ENCODE measurements at places on chromosomes 5 and 9. TPM values are rescaled to one million over a fixed set of nuclear protein-coding genes. Genes with fewer than 3 reads are reported as not detected.

The SNCAIP gene
- polyA plus RNA-seq: 1.6 TPM

DNA sequence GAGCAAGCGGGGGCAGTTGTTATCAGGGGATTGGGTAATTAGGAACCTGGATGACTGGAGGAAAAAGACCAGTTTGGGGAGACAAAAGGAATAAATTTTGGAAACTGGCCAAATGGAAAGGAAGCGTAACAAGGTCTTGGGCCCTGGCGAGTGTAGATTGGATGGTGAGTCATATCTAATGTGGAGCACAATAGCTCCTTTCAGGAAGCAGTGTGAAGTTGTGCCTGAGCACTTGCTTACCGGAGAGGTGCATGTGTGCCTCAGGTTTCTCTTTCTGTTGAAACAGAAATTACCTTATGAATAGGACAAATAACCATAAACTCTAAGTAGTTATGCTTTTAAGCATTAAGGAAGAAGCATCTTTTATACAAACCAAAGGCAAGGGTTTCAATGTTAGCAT lies 176.4 kb downstream of the KIF4B start:
- DNase-seq: no peak

The PCDHB12 gene
- 3.4 TPM for polyA plus RNA-seq

DNA sequence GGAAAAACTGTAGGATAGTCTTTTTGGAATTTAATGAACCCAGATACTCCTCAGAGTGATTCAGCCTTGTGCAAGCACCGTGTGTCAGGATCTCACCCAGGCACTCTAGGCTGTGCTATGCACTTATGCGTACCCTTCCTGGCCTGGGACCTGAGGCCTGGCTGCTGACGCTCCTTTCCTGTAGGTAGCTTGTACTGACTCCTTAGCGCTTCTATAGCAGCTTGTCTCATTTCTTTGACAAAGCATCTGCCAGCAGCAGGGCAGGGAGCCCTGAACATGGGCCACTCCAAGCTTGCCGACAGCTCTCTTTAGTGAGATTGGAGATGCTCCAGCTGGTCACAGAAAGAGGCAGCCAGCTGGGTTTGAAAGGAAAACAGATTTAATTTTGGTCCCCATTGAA lies 147.3 kb downstream of the SGCD start:
- DNase-seq: no peak

- no peak for DNase-seq
Observed at GRCh38 chr5:38660194-38660668, 103.8 kb upstream of the LIFR start.

DNA sequence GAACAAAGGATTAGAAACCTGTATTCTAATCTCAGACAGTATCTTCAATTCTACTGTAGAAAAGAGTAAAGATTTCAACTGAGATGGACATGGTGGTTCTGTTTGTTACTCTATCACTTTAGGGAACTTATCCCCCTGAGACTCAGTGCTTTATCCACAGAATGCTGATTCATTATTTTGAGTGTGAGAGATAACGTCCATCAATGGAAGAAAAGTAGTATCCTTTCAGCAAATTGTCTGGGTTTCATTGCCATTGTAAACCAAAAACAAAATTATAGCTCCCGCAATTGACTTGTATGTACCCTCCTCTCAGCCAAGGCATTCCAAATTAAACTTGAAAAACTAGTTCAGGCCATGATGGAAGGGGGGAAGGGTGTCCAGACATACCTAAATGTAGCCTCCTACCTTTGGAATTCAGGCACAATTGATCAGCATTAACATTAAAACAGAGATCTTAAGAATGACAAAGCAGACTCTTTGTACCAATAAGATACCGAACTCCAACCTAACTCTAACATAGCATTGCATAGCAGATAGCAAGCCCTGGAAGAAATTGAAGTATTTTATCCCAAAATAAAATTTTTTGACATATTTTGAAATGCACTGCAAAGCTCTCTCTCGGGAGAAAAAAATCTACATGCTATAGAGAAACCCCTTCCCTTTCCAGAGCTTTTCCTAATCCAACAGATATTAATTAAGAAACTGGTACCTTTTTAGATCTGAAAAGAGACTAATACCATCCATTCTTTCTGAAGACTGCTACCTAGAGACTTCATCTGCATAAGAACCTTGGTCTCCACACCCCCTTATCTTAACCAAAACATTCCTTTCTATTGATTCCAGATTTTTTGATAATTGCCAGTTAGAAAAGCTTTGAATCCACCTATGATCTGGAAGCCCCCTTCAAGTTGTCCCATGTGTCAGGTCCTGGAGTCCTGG lies 1055.7 kb downstream of the PTPRD start:
- no peak for DNase-seq

The MZB1 gene
- 0.56 TPM for polyA plus RNA-seq

- DNase-seq: no peak
Observed at GRCh38 chr9:89854715-89855475, 250.1 kb downstream of the GADD45G start.

GRCh38 chr5:134026521-134027287 lies 21.9 kb upstream of the VDAC1 start:
- DNase-seq: no peak
